Pancreas (tissue), 10 donors: ENCODE measurements at places on chromosomes 2 and 18. TPM values are rescaled to one million over a fixed set of nuclear protein-coding genes. Genes with fewer than 3 reads are reported as not detected.

The RBBP8 gene
- polyA plus RNA-seq: 32.7 TPM

The DNAJC5G gene
- polyA plus RNA-seq: not detected

The CFAP65 gene
- polyA plus RNA-seq: 0.19 TPM

The DSG2 gene
- 7.6 TPM for polyA plus RNA-seq

The WDR54 gene
- polyA plus RNA-seq: 6.6 TPM

The GCG gene
- 9,451 TPM for polyA plus RNA-seq

The RNF125 gene
- 0.92 TPM for polyA plus RNA-seq

The SP5 gene
- 0.23 TPM for polyA plus RNA-seq

The MYOM1 gene
- polyA plus RNA-seq: 14.3 TPM

The FHL2 gene
- 5.0 TPM for polyA plus RNA-seq

The TXNL4A gene
- polyA plus RNA-seq: 64.6 TPM

The LONRF2 gene
- polyA plus RNA-seq: 2.0 TPM

The OSR1 gene
- polyA plus RNA-seq: 1.7 TPM

The INHBB gene
- polyA plus RNA-seq: 1.6 TPM

The FABP1 gene
- polyA plus RNA-seq: 2.1 TPM

The RGPD3 gene
- 0.16 TPM for polyA plus RNA-seq

The NEUROD1 gene
- polyA plus RNA-seq: 8.7 TPM

The CHMP3 gene
- 25.7 TPM for polyA plus RNA-seq

The QPCT gene
- polyA plus RNA-seq: 69.0 TPM

The TRIM43 gene
- polyA plus RNA-seq: not detected
